Globus pallidus (tissue), 1 donor: ENCODE measurements at places on chromosomes 2 and 18.

DNA sequence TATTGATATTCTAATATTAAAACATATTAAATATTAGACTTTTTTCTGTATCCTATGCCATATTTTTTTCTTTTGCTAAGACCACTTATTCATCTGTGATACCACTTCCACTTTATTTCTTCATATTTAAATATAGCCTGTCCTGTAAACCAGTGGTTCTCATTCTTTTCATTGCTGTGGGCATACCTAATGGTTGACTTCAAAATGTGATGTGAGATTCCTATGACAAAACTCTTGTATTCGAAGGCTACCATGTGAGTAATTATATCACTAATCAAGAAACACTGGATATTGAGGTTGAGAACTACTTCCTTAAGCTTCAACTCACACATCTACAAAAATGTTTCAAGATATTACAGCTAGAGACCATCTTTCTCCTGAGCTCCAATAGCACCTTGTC lies 3.6 kb downstream of the SCRN3 start:
- DNase-seq = no peak

DNA sequence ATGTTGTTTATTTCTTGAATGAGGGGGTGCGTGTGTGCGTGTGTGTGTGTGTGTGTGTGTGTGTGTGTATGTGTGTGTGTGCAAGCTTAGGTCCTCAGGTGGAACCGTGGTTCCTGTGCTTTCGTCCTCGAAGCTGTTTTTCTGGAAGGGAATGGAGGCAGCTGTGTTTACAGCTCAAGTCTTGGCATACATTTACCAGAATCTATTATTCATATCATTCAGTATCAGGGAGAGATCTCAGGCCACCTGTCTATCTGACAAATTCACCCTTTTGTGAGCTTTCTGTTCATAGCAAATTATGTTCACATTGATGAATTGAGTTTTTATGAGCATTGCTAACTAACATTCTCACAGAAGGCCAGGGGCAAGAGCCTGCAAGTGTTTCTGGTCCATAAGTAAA lies 550.4 kb downstream of the ARHGAP15 start:
- no peak for DNase-seq

DNA sequence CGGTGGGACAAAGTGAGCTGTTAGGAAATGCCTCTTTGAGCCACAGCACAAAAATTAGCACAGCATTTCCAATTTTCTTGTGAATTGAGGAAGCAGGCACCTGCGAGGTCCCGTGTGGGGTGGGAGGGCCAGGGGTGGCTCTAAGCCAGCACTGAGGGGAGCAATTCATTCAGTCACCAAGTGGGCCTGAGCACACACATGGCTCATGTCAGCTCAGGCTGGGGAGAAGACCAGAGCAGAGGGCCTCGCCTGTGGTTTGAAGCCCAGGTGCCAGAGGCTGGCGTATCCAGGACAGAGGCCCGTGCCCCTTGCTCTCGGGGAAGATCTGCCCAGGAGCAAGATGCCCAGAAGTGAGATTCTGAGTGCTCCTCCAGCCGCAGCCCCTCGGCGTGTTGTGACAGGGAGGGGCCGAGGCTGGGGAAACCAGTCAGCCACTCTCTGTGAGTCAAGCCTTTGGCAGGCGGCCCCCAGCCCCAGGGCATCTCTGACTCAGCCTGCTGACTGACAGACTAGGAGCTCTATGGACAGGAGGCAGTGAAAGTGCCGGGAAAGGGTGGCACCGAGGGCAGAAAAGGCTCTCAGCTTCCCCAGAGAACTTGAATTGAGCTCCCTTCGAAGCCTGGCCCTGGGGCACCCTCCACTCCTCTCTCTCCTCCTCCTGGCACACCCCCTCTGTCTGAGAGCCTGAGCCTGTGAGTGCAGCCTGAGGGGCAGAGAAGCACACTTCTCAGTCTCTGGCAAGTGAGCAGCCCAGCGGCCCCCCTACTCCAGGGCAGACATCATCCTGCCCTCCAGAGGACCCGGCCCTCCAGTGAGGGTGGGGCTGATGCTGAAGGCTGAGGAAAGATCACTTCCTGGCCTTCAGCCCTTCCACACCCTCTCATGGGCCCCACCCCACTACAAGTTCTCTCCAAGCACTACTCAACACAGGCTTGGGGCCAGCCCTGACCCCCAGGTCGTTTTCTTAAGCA lies 32.3 kb downstream of the CYP26B1 start:
- no peak for DNase-seq

GRCh38 chr18:40670668-40671375 lies 1284.2 kb upstream of the PIK3C3 start:
- DNase-seq = no peak

GRCh38 chr2:63801455-63801854 lies 40.2 kb upstream of the UGP2 start:
- no peak for DNase-seq

DNA sequence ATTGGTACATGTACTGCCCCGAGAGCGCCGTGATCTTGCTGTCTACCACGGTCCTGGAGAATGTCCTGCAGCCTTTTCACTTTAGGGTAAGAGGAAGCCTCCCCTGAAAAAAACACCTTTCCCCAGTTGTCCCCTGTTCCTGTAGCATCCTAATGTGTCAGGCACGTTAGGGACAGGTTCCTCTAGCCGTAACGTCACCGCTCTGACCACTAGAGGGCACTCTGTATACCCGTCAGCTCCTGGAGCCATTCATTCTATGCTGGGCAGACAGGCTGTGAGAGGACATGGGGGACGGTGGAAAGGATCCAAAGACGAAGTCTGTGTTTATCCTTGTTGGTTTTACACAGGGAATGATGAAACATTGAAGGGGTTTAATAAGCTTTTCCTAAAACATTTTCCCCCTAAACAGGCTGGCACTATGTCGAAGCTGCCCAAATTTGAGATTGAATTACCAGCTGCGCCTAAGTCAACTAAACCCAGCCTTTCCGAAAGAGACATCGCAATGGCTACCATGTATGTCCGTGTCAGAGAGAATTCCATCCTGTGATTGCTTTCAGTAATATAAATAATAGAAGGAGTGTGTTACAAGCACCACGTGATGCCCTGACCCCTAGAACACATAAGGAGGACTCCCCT lies 12.7 kb downstream of the RMC1 start:
- peak; percentile 89 for DNase-seq

DNA sequence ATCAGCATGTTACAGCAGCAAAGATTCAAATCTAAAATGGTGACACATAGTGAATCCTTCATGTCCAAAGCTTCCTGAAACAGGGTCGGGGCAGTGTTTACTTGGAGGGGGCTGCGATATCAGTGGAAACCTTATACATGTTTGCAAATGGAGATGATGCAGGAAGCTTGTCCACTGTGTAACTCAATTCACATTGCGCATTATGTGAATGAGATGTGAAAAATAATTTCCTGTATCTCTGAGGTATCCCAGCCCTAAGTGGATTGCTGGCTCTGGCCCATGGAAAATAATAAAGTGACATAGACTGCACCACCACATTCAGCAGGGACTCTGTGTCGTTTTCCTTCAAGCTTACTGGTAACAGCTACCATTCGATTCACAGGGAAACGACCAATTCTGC lies 505.5 kb downstream of the GALR1 start:
- no peak for DNase-seq

GRCh38 chr2:173872714-173873113 lies 92.5 kb downstream of the SP3 start:
- no peak for DNase-seq

DNA sequence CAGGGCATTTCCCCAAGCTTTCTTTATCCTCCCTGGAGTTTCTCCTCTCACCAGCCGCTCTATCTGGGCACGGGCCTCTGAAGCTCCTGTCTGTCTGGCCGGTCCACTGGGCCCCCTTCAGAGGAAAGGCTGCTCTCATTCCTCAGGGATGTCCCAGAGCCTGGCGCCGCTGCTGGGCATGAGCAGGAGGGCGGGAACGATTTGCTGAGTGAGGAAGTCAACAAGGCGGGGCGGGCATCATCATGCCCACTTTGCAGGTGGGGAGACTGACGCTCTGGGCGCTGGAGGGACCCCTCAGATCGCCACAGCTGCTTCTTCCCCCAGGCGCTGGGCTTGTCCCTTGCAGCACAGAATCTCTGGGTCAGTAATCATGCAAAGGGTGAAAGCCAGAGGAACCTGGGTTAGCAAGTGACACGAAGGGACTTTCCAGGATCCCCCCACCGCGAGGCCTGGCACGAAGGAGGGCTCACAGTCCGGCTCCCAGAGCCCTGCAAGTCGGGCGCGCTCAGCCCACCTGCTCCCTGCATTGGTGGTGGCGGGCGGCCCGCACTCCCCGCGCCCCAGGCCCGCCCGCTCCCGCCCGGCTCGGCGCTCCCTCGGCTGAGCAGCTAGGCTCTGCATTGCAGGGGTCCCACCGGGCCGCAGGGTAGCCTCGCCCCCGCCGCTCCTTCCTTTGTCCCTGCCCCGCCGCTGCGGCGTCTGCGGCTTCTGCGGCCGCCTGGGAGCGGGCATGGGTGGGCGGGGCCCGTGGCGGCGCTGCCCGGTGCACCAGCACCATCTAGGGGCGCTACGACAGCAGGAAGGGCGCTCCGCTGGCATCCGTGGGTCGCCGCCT lies 157.8 kb downstream of the CYRIA start:
- DNase-seq = peak; percentile 16

- no peak for DNase-seq
These were observed 538.1 kb upstream of the DSEL start for GRCh38 chr18:68054669-68055068.

DNA sequence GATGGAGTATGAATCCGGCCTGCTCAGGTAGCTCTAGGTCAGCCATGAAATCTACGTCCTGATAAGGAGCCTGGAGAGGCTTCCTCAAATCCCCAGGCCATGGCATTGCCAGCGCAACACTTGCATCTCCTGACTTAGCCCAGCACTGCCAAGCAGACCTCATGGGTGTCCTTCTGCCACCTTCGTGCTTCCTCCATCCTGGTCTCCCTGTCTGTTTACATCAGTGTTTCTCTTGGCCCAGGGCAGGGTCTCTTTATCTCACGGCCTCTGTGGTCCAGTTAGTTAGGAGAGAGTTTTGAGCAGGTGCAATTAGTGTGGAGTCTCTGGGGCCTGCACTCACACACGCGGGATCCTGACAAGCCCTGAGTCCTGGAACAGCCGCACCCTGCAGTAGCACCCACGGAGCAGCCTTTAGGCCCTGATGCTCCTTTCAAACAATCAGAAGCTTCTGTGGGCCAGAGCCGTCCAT lies 193.1 kb upstream of the ARL4C start:
- no peak for DNase-seq

GRCh38 chr18:50126471-50126870 lies 68.5 kb downstream of the MYO5B start:
- peak; percentile 12 for DNase-seq

GRCh38 chr2:134623796-134624195 lies 95.0 kb downstream of the TMEM163 start:
- no peak for DNase-seq

- no peak for DNase-seq
These were observed 2.7 kb downstream of the KATNAL2 start for GRCh38 chr18:46920067-46920466.

DNA sequence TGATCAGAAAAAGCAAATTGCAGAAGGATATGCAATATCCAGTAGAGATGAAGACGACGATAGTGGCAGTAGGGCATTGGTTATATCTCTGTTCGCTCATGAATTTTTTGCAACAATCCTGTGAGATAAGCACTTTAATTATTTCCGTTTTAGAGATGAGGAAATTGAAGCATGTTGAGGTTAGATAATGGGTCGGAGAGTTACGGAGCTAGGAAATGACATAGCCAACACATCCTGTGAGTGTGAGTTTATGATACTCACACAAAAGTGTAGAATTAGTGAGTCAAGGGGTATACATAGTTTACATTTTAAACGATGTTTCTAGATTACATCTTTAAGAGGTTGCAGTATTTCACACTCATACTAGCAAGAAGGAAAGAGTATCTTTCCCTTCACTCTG lies 123.1 kb upstream of the ARL4C start:
- no peak for DNase-seq

DNA sequence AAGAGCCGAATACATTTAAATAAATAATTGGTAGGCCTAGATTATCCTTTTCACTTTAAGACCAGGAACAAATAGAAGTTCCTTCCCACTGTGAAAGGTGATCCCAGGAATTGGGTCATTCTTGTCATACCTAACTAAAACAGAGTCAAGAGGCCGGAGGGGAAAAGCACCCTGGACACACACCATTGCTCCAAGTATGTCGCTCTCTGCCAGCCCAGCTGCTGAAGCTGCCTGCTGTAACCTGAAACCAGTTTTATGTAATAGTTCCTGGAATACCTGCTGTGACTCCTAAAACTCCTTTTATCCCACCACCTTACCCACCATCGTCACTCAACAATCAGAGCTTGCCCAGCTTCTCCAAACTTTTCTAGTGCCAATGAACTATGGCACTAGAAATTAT lies 217.1 kb downstream of the PTPRM start:
- no peak for DNase-seq

GRCh38 chr18:79399275-79400081 lies 3.7 kb downstream of the NFATC1 start:
- DNase-seq = no peak

GRCh38 chr18:48488388-48488850 lies 50.4 kb upstream of the CTIF start:
- no peak for DNase-seq

DNA sequence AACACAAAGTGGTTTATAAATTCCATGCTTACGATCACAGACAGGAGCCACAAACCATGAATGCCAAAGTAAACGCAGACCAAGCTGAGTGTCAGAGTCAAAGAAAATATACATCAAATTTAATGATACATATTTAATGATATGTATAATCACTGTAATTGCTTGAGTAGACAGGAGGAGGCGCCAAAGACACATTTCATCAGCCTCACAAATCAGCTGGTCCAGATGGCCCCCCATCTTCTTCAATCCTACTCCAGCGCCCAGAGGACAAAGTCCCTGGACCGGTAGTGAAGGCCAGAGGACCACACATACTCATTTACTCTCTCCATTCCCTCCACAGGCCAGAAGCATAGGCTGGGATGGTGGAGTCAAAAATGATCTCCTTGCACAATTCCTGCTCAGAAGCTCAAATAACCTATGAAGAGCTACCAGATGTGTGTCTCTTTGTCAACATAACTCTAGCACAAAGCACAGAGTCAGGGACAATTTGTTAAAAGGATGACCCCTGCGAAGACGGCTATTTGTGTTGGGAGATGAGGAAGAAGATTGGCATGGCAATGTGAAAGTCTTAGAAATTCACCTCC lies 149.3 kb upstream of the PGAP1 start:
- no peak for DNase-seq

GRCh38 chr2:44707945-44708660 lies 233.4 kb upstream of the SIX3 start:
- peak; percentile 27 for DNase-seq

DNA sequence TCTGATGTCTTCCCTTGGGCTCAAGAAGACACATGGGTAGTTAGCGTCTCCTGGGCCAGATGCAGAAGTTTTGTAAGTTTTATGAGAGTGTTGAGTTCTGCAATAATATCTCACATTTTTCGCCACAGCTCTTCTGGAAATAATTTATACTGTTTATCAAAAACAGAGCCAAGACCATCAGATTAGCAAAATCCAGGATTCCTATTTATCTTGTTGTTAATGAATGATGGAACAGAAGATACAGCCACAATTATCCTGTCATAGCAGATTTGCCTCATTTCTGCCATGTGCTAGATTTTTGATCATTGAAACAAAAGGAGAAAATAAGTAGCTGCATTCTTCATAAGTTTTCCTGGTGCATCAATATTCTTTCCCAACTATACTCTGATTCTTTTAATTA lies 1048.6 kb upstream of the KLHL29 start:
- no peak for DNase-seq

GRCh38 chr2:106296182-106296815 lies 102.2 kb upstream of the UXS1 start:
- no peak for DNase-seq
